ENCODE measurements at places on chromosomes 5 and 9.

- no peak for DNase-seq
Observed at GRCh38 chr5:2370626-2371418, 380.7 kb downstream of the IRX2 start.

DNA sequence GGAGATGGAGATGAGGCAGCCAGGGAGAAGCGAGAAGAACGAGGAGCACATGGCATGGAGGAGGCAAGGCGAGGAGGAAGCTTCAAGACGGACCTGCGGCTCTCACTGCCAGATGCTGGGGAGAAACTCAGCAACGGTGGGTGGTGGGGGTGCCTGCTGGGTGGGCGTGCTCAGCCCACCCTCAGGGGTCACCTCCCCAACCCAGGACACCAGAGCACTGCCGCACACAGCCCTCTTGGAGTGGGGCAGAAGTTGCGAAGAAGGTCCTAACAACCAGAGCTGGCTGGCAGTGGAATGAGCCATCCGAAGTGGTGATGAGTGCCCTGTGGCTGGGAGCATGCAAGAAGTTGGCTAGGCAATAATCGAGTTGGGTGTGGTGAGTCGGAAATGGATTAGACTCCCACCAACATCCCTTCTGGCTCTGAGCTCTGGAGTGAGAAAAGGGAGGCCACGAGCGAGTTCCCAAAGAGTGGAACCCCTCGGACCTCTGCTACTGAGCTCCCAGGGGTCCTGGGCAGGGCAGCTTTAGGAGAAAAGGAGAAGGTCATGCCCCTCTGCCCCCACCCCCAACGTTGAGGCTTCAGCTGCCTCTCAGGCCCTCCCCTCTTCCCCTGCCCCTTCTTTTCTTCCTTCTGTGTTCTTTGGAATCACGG is 212.7 kb upstream of the MVB12B start:
- DNase-seq, result no peak

GRCh38 chr5:125326150-125326510 is 579.7 kb upstream of the ZNF608 start:
- no peak for DNase-seq

DNA sequence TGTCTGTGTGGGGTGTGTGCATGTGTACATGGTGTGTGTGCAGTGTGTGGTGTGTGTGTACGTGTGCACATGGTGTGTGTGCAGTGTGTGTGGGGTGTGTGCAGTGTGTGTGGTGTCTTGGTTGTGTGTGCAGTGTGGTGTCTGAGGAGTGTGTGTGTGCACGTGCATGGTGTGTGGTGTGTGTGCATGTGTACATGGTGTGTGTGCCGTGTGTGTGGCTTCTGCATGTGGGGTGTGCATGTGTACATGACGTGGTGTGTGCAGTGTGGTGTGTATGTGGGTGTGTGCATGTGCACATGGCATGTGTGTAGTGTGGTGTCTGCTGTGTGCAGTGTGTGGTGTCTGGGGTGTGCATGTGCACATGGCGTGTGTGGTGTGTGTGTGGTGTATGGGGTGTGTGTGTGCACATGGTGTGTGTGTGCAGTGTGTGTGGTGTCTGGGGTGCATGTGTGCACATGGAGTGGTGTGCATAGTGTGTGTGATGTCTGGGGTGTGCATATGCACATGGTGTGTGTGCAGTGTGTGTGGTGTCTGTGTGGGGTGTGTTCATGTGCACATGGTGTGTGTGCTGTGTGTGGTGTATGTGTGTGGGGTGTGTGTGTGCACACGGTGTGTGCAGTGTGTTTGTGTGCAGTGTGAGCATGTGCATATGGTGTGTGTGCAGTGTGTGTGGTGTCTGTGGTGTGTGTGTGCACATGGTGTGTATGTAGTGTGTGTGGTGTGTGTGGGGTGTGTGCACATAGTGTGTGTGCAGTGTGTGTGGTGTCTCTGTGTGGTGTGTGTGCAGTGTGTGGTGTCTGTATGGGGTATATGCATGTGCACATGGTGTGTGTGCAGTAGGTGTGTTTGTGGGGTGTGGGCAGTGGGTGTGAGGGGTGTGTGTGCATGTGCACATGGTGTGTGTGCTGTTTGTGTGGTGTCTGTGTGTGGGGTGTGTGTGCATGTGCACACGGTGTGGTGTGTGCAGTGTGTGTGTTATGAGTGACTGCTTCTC is 40.6 kb upstream of the ZNG1F start:
- DNase-seq, result no peak

DNA sequence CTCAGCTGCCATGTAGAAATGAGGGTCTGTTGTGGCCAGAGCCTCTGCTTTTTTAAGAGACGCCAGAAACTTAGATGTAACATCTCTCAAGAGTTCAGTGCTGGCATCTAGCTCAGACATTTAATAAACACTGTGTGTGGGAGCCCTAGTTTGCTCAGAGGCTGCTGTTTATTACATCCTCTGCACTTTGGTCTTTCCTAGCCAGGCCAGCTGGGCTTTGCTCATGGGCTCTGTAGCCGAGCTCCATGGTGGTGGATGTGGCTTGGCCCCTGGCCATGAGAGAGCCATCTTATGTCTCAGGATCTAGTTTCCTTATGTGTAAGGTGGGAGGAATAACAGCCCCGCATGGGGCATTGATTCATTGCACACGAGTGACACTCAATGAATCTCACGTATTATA is 30.0 kb downstream of the ARHGEF37 start:
- DNase-seq, result no peak

DNA sequence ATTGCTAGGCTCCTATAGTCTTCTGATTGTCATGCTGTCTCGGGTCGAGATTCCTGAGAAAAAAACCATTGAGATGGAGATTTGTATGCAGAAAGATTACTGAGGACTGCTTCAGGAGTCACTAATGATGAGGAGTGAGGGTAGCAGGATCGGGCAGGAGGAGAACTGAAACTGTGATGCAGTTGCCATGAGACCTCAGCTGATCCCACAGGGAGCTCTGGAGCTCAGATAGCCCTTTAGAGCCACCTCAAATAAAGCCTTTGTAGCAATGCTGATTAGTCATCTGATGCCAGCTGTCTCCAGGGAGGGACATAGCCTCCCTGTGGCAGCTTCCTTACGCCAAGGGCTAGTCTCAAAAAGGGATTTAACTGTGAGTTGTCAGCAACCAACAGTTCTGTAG is 256.9 kb downstream of the DMAC1 start:
- DNase-seq, result no peak
